ENCODE measurements at places on chromosomes 4 and X. TPM values are rescaled to one million over a fixed set of nuclear protein-coding genes. Genes with fewer than 3 reads are reported as not detected.

GRCh38 chr4:143025081-143025704, 159.5 kb upstream of the USP38 start:
- peak; percentile 26 for DNase-seq

DNA sequence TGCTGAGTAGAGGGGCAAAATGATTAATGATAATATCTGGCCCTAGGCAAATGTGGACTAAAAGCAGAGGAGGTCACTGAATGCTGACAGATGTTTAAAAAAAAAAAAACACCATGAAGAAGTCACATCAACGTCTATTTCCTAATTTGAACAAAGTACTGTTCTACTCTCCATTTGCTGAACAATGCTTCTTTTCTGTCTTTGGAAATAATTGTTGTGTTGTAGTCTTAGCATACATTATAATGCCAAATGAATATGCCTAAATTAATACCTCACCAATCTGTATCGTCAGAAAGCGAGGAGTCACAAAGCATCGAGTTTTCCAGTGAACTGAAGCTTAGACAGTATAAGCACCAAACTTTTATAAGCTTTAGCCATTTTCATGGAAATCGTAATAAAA, 140.9 kb upstream of the JADE1 start:
- no peak for DNase-seq

DNA sequence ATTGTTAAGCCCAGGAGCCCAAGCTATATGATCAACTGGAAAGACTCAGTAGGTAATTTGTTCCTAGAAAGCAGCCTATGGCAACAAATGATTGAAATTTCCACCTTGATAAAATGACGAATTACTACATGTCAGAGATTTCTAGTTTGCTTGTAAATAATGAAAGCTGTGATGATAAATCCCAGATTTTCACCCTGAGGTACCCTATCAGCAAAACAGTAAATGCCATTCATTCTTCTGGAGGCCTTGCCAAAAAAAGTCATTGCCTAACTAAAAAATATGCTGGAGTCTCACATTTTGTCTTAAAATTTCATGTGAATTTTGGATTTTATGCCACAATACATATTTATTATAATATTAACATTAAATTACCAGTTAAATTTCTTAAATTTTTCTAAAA, 71.3 kb downstream of the PPEF2 start:
- no peak for DNase-seq

The TAF7L gene
- not detected for total RNA-seq

- no peak for DNase-seq
Measured at GRCh38 chrX:118594697-118595420, 99.2 kb downstream of the DOCK11 start.

DNA sequence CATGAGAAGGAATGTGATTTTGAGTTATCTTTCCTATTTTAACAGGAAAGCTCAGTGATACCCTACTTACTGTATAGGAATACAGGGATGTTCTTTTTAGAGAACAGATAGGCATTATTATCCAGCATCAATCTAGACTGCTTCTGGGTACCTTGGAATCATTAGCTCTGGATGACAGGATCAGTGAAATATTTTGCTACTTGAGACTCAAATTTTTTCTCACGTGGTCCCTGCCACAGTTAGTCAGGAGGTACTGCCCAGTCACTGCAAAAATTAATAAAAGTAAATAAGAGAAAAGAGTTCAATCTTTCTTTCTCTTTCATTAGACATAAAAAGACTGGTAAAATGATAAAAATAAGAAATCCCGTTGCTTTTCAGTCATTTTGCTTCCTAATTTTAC, 5.5 kb downstream of the ZNF827 start:
- DNase-seq, result no peak

DNA sequence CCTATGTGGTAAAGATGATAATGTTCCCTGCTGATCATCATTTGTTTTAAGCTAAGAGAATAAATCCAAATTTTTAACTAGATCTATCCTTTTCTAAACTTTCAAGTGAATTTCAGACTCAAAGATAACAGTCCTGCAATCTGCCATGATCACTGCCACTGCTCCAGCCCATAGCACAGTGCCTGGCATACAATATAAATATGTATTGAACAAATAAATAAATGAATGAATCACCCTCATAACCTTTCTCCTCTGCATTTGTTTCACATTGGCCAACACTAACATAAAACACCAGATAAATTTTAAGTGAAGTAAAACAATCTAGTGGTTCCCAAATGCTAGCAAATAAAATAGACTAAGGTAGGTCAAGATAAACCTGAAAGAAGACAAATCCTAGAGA, 439.0 kb downstream of the GPM6A start:
- no peak for DNase-seq

- no peak for DNase-seq
Measured at GRCh38 chr4:100100985-100101384, 89.3 kb downstream of the DDIT4L start.

The ATP1B4 gene
- total RNA-seq, result not detected

GRCh38 chrX:119503484-119503861, 35.2 kb downstream of the SLC25A5 start:
- DNase-seq, result no peak

GRCh38 chr4:165635951-165636350, 237.1 kb upstream of the TLL1 start:
- no peak for DNase-seq
